ENCODE measurements at places on chromosomes 4 and X. TPM values are rescaled to one million over a fixed set of nuclear protein-coding genes. Genes with fewer than 3 reads are reported as not detected.

Gene CCNA2
- total RNA-seq: 2.7 TPM

Gene YY2
- total RNA-seq: 1.5 TPM

Gene PRRG1
- total RNA-seq: 14.0 TPM

Gene BEX5
- total RNA-seq: not detected

Gene ASB9
- total RNA-seq: 1.9 TPM

DNA sequence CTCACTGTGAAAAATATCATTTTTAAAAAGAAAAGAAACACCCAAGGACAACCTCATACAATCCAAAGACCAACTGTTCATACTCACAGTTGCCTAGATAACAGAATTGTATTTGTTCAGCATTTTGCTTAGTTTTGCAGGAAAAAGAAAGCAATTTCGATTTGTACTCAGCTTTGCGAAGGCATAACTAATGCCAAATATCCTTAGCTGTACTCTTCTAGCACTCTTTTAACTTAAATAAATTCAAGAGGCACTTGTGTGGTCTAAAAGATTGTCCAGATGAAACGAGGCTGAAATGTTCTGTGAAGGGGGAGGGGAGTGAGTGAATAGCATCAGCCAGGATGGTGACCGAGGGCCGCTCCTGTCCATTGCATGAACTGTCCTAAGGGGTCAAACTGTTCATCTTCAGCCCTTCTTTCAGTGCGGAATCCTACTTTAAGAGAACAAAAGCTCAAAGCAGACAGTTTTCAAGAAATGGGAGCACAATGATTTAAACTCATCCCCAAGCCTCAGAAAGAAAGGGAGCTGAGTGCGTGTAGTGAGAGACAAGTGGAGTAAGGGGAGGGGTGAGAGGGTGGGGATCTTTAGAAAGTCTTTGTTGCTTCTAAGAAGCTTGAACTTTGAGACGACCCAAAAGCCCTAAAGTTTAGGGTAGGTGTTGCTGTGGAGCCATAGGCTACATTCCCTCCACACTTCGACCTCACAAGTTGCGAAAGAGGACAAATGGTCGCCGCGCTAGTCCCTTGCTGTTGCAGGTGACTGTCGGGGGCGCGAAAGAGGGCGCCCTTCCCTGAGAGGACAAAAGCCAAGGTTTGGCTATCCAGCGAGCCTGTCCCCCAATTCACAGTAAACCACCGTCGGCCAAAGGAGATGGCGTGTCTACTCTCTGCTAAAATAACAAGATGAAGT lies 4.0 kb upstream of the NEUROG2 start:
- no peak for DNase-seq

DNA sequence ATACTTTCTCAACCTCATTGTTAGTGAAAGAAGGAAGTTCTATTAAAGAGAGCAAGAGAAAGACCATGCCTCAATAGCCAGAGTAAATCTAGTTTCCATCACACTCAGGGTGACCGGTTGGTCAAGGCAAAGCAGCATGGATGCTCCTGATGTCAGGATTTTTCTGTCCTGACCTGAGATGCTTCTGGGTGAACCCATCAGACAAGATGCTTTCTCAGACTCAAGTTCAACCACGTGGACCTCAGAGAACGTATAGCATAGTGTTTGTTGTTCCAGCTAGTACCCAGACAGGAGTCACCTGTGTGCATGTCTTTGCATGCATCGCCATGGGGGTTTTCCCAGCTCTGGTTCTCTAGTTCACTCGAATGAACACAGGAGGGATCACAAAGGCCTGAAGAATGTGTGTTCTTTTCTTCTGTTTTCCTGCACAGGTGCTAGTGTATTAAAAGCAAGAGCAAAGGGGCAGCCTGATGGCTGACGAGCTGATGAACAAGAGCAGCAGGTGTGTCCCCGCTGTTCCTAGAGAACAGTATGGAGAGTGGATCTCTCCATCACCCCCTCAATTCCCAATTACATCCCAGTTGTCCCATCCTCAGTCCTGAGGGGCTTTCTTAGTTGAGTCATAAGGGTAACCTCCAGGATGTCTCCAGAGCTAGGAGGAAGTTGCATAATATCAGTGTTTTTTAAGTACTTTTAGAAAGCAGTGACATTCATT lies 110.5 kb upstream of the ENPP6 start:
- peak; percentile 98 for DNase-seq

- no peak for DNase-seq
These were observed 9.0 kb upstream of the TMEM144 start for GRCh38 chr4:158201322-158201721.

- DNase-seq: peak; percentile 35
These were observed 61.0 kb downstream of the CHRNA9 start for GRCh38 chr4:40395908-40396793.

DNA sequence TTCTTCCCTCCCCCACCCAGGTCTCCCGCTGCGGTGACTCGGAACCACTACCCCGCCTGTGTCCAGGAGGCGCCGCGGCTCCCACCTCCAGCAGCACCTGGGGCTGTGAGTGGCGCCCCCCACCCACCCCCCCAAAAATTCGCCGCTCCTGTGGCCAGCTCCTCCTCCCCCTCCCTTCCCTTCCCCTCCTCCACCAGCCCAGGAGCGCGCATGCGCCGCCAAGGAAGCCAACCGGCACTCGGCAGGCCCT lies 278 bp downstream of the CLOCK start:
- DNase-seq: no peak

- DNase-seq: peak; percentile 32
These were observed 831.5 kb downstream of the STIM2 start for GRCh38 chr4:27692158-27692557.

DNA sequence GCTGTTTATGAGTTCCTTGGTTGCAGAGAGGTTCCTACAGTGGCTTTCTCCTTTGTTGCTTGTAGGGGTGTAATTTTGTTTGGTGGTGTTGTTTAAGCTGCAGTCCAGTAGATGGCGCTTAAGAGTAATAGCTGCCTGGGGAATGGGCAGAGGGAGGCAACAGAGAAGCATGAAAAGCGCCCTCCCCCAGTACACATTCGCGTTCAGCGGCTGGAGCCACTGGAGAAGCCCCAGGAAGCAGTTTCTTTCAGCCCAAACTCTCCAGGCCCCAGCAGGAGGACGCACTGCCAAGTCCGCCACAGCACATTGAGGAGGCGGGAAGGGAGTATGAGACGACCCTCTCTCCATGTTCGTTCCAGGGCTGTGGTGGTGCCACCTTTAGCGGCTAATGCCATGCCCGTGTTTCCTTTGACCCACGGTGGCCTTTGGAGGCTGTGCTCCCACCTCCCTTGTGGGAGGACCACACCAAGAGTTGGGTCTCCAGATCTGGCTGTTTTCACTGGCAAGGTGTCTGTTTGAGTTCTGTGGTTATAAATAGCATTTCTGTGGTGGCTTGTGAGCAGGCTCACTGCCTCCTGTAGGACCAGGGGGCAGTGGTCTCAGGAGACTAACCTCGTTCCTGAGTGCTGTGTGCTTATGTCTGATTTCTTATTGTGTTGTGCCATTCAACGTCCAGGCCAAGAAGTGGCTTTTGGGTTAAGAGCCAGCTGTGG lies 252.3 kb downstream of the ARHGAP10 start:
- DNase-seq: peak; percentile 23

DNA sequence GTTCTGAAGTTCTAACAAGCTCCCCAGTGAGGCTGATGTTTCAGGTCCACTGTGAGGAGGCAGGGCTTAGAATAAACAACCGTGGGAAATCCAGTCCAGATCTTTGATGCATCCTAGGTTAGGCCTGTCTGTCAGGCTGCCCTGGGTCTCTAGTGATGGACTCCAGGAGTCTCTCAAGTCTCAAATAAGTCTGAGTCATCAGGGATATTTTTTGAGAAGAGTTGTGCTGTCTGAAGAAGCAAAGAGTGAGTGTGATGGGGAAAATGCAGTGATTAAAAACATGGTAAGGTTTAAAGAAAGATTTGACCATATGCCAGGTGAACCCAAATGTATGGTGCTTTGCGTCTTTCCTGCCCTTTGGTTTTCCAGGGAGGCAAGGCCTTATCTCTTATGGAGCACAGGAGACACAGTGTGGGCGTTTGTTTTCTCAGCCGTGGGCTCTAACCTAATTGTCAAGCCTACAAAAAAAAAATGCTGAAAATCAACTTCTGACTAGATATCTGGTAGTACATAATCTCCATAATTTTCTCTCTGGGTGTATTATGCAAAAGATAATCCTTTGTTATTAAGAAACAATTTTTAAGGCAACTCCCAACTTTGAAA lies 100.7 kb downstream of the PTTG2 start:
- DNase-seq: no peak

DNA sequence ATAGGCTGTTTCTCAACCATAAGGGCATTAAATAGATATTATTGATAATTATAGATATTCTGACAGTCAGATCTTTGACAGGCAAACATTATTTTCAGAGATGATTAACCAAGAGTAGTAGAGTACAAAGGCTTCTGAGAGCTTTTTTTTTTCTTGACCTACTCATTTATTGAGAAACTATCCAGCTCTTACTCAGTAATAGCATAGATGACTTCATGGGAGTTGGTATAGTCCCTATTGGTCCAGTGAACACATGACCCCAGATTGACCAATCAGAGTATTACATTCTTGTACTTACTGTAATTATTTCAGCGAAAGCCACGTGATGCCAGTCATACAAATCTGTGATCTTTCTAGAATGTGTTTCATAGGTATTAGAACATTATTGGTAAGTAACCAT lies 508.7 kb downstream of the FSTL5 start:
- no peak for DNase-seq

- DNase-seq: peak; percentile 23
These were observed 28.0 kb downstream of the DMD start for GRCh38 chrX:33183361-33183760.

DNA sequence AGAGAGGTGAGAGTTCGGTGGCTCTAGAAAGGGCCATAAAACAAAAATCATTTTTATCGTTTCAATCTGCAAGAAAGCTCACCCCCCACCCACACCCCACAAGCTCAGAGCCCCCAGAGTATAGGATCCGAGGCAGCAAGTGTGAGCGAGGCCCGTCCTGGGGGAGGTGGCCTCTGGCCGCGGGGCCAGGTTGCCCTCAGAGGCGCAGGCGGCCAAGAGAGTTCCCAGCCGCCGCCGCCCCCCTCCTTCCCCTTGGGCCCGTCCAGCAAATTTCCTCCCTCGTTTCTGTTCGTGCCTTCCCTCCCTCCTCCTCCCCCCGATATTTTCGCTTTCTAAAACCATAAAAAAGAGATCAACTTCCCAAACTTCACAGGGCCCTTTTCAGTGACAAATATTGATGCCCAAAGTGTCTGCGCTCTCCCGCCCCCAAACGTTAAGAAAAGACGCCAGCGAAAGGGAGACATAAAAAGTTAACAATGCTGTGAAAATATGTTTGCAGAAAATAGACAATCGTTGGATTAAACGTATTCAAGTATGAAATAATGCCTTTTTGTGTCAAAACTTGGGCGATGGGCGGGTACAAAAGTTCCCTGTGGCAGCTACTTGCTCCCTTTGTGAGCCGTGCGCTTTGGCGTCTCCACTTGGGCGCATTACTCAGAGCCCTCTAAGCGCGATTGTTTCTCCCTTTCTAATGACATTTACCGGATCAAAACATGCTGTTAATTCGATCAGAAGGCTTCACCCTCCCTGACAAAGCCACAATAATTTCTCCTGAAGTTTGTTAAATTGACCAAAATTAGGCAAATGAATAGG lies 1.1 kb upstream of the HELT start:
- DNase-seq: peak; percentile 15

- no peak for DNase-seq
These were observed 77.8 kb upstream of the STIM2 start for GRCh38 chr4:26782830-26783202.

- no peak for DNase-seq
These were observed 56.3 kb downstream of the CCDC149 start for GRCh38 chr4:24856586-24856985.

DNA sequence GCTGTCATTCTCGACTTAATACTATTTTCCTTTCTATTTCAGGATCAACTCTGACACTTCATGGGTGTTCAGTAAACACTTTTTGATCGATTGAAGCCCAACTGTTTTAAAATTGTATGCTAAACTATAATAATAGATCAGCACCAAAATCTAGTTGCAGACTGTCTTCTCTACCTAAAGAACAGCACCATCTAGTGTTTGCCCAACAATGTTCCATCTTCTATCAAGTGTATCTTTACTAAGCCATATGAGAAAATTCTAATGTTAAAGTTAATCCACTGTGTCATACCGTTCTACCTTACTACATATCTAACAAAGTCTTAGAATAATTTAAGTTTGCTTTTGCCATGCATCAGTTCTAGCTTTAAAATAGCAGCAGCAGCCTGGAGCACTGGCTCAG lies 113.0 kb upstream of the PRDX4 start:
- DNase-seq: peak; percentile 20

DNA sequence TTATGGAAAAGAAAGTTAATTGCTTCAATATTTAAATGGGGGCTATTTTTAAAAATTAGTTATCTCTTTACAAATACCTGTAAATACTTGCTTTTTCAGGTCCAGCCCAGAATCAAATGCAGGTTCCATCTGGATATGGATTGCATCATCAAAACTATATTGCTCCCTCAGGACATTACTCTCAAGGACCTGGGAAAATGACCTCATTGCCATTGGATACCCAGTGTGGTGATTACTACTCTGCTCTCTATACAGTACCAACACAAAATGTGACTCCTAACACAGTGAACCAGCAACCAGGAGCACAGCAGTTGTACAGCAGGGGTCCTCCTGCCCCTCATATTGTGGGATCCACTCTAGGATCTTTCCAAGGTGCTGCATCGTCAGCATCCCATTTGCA lies 29.2 kb downstream of the SEC24B start:
- DNase-seq: peak; percentile 30

GRCh38 chr4:168759959-168760527 lies 250.0 kb downstream of the CBR4 start:
- no peak for DNase-seq

GRCh38 chrX:126137899-126138298 lies 28.2 kb downstream of the DCAF12L2 start:
- no peak for DNase-seq

DNA sequence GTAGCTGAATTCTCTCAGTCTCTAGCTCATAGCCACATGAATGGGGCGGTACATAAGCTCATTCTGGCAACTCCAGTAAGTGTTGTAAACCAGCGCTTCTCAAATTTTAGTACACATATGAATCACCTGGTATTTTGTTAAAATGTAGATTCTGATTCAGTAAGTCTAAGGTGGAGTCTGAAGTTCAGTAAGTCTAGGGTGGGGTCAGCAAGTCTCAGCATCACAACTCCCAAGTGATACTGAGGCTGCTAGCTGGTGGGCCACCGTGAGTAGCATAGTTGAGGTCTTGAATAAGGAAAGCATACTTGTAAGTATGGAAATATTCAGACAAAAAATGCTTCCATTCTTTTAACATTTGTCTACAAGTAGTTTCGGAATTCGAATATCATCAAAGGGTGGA lies 36.1 kb upstream of the INPP4B start:
- no peak for DNase-seq

- no peak for DNase-seq
These were observed 166.0 kb downstream of the FRMPD4 start for GRCh38 chrX:12304261-12304660.

Data from mammary epithelial cell (primary cell).